AG10803 (cell line): ENCODE measurements at places on chromosomes 6 and 20.

- peak; percentile 98 for DNase-seq
Measured at GRCh38 chr6:85360794-85361642, 88.9 kb upstream of the NT5E start.

DNA sequence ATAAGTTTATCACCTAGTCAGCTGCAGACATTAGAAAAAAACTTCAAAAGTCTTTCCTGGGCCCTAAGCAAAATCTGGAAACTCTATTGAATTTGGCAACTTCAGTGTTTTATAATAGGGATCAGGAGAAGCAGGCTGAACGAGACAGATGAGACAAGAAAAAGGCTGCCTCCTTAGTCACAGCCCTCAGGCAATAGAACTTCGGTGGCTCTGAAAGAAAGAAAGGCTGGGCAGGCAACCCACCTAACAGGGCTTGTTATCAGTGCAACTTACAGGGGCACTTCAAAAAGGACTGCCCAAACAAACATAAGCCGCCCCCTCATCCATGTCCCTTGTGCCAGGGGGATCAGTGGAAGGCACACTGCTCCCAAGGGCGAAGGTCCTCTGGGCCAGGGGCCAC, 657.9 kb upstream of the HS3ST5 start:
- no peak for DNase-seq

GRCh38 chr20:51712501-51713212, 55.5 kb downstream of the ATP9A start:
- DNase-seq = peak; percentile 36

GRCh38 chr6:108807928-108808327, 40.3 kb upstream of the ARMC2 start:
- DNase-seq = no peak

- no peak for DNase-seq
Measured at GRCh38 chr20:33070111-33071053, 9.1 kb upstream of the BPIFB4 start.

DNA sequence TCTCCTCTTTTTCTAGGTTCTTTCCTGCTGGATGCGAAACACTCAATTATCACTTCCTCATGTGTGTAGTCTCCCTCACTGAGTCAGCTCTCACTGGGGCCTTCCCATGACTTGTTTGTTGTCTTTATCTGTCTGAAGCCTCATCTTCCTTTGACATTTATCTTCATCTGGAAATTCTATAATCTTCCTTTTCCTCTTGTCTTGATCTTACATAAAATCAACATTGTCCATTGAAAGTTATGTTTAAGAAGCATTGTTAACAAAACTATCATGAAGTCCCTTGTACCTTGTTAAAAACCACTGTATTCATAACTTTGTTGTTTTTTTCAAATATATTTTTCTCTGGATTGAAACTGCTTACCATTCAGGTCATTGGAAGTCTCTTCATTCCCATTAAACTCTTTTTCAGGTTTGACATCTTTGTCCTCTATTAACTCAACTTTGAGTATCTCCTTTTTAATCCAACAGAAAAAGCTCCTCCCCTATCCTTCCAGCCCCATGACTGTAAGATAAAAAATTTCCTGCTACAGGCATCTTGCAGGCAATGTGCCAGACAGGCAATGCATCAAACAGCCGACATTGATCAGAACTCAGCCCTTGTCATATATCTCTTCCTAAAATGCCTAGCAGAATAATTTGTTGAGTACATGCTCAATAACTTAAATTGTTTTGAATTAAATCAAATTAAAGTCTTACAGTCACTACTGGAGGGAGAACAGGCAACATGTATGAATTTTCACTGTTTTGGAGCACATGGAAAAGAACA, 34.8 kb downstream of the MYLIP start:
- DNase-seq = no peak

DNA sequence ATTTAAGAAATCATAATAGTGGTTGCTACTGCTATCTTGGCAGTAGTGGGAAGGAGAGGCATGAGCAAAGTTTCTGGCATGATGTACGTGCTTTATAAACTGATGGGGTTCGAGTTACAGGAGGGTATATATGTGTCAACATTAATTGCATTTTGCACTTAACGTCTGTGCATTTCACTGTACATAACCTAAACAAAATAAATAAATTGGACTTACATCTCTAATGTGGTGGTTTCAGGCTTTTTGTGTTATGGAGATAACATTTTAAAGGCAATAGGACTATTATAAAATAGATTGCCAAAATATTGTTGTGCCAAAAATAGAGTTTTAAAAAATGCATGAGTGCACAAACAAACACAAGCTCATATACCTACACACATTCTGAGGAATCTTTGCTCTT, 1001.1 kb upstream of the GJE1 start:
- no peak for DNase-seq

DNA sequence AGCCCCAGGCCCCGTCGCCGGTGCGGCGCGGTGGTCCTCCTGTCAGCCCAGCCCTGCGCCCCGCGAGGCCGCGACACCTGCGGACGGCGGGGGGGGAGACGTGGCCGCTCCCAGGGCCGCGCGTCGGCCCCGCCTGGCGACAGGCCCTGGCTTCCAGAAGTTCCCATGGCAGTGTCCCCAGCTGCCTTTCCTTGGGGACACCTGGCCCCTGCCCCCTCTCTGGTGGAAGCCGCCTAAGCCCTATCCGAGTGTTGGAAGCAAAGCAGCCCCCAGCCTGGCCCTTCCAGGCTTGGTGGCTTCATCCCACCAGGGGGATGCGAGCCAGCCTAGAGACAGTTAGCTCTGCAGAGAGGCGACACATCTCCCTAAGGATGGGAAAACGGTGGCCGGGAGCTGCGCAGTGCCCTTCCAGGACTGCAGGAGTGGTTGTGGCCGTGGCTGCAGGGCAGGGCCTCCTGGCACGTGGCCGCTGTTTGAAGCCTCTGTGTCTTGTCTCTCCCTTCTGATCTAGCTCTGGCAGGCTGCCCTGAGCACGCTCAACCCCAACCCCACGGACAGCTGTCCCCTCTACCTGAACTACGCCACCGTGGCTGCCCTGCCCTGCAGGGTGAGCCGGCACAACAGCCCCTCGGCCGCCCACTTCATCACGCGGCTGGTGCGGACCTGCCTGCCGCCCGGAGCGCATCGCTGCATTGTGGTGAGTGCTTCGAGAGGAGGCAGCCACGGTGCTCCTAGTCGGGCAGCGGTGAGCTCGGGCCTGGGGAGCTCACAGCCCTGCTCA, 816 bp downstream of the NPEPL1 start:
- DNase-seq = no peak

DNA sequence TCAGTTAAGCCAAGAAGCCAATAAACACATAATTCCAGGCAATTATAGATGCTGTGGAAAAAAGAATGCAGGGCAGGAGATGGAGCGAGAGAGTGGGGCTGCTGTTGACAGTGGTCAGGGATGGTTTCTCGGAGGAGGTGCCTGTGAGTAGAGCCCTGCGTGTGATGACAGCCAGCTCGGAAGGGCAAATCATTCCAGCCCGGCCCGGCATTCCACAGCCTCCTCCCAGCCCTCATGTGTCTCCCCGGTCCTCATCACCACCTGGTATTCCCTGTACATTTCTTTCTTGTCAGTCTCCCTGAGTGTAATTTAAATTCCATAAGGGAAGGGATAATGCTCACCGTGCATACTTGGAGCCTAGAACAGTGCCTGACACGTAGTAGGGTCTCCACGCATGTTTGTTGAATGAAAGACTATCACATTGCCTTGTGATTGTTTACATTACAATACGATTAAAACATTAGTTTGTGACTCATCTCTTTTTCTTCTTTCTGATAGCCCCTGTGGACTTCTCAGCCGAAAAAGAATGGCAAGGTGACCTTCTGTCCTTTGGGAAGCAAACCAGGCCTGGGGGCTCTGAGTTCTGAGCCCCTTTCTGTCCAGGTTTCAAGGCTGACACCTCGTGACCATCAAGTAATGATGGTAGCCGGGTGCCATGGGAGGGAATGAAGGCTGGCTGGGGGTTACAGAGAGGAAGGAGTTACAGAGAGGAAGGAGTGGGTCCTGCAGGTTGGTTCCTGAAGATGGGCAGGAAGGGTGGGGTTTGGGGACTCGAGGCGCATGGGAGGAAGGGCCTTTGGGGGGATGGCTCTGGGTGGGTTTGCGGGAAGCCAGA, 379.5 kb upstream of the SULF2 start:
- no peak for DNase-seq

- no peak for DNase-seq
Measured at GRCh38 chr6:43283905-43284304, 14.2 kb upstream of the SLC22A7 start.

DNA sequence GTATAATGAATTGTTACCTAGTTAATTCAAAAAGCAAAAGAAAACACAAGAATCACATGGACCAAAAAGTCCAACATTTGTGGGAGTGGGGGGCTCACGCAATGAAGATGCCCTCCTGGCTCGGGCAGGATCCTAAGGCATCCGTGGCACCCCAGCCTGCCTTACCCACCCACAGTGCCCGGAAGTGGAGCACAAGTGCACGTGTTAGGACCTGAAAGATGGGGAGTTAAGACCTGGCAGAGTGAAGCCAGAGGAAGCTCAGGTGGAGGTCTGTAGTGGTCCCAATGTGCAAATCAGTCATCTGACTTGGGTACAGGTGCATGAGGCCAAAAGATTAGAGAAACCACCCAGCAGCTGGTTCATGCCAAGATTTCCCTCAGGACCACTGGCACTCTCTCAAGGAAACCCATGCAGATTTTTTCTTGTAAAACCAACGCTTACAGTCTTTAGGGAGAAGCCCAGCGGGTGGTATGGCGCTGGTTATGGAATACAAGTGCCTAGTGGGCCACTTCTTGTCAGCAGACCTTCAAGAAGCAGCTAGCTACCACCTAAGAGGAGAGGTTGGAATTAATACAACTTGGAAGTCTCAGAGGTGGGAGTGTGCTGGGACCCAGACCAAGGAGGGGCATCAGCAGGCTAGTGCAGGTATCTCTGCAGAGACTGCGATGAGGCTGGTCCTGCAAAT, 42.1 kb downstream of the BFSP1 start:
- DNase-seq = no peak

DNA sequence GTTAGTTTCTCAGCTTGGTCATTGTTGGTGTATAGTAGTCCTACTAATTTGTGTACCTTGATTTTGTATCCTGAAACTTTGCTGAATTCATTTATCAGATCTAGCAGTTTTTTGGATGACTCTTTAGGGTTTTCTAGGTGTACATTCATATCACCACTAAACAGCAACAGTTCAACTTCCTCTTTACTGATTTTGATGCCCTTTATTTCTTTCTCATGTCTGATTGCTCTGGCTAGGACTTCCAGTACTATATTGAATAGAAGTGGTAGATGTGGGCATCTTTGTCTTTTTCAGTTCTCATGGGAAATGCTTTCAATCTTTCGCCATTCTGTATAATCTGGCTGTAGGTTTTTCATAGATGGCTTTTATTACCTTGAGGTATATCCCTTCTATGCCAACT, 61.3 kb upstream of the HEY2 start:
- no peak for DNase-seq

DNA sequence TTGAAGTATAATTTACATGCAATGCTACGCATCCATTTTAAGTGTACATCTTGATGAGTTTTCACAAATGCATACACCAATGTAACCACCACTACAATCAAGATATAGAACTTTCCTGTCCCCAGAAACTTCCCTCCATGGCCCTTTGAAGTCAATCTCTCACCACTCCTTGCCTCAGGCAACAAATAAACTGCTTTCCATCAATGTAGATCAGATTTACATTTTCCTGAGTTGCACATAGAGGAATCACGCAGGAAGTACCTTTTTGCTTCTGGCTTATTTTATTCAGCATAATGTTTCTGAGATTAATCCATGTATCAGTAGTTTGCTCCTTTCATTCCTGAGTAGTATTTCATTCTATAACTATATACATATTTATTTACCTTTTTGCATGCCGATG, 59.6 kb upstream of the NNAT start:
- DNase-seq = no peak

DNA sequence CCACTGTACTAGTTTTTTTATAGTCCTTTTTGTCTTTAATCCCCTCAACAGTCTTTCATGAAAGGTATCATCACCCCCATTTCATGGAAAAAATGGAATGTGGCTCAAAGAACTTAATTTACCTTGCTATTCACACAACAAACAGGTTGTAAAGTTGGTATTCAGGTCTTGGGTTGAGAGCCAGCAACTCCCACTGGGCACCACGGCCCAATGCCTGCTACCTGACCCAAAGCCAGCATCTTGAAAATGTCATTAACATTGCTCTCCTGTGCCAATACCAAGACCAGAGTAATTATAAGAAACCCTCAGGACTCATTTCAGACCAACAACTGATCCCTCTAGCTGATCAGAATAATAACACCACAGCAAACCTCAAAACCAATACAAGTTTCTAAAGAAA, 75.7 kb downstream of the METTL24 start:
- no peak for DNase-seq

DNA sequence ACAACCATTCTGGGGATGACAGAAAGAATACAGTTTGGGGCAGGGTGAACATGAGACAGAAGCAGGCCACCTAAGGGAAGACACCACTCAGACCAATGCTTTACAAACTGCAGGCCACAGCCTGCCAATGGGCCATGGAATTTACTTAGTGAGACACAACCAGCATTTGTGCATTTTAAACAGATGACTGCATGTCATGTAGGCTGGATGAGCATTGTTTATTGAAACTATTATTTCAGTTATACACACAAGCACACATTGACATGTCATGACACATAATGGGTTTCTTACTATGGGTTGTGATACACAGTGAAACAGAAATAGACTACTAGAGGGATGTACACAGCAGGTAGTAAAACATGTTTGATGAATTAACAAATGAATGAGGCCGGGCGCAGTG, 8.0 kb downstream of the PGM3 start:
- DNase-seq = no peak

- peak; percentile 53 for DNase-seq
Measured at GRCh38 chr20:8647961-8648441, 420.9 kb upstream of the PLCB4 start.

DNA sequence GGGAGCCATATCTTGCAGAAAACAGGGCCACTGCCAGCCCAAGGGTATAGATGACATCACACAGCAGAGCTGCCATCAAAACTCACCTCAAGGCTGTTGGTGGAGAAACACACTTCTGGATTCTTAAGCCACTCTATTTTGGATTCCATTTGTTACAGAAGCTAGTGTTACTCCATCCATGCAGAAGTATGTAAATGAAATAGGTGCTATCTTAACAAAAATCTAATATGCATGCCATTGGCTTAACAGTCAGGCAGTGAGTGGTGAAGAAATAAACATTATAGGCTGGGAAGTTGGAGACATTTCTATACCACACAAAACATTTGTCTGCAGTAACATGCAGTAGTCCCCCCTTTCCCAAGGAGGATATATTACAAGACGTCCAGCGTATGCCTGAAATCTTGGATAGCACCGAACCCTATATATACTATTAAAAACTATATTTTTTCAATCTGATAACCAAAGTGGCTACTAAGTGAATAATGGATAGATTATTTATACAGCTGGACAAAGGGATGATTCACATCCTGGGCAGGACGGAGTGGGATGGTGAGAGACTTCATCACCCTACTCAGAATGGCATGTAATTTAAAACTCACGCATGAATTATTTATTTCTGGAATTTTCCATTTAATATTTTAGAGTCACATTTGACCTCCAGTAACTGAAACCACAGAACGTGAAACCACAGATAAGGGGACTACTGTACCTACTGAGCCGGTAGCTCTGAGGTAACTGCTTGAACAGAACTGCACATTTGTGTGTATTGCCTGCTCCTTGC, 160.0 kb upstream of the PLN start:
- DNase-seq = peak; percentile 68
